ENCODE measurements at places on chromosomes 6 and 20.
A peak's percentile ranks its signal among the peaks of the same experiment; 100 is the strongest.

GRCh38 chr6:73586416-73586974, 65.7 kb upstream of the EEF1A1 start:
- no peak for DNase-seq

GRCh38 chr20:59726281-59726595, 121.9 kb downstream of the PHACTR3 start:
- no peak for DNase-seq

GRCh38 chr6:139824864-139825263, 450.4 kb upstream of the CITED2 start:
- no peak for DNase-seq

DNA sequence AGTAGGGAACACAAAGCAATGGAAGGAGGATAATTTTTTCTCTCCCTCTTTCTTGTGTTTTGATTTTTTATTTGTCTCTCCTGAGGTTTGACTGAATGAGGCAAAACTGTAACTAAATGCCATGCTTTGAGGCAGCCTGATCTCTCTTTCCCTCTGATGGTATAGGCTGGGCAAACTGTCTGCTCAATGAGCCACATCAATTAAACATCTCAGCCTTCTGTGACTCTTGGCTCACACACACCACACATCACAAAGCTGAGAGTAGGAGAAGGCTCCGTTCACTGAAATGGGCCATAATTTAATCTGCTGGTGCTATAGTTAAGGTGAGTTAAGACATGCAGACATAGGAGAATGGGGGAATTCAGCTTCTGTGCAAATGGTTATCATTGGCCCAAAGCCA, 28.1 kb upstream of the SCGN start:
- no peak for DNase-seq

DNA sequence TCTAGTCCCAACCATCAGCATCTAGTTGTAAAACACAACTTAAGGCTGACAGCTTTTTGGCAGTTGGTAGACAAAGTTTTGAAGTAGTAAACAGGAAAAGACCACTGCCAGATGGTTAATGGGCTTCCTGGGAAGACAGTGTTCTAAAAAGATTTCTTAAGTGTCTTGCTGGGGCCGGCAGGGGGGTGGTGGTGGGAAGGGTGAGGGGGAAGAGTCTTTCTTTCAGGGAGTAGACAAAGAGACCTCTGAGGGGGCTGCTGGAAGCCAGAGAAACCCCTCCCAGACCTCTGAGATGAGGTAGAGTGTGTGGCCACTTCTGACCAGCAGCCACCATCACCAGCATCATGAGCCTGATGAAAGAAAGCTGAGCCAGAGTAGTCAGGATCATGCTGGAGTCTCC, 784.9 kb downstream of the TENT5A start:
- no peak for DNase-seq

- no peak for DNase-seq
Observed at GRCh38 chr6:43963203-43963602, 164.0 kb downstream of the MRPL14 start.

DNA sequence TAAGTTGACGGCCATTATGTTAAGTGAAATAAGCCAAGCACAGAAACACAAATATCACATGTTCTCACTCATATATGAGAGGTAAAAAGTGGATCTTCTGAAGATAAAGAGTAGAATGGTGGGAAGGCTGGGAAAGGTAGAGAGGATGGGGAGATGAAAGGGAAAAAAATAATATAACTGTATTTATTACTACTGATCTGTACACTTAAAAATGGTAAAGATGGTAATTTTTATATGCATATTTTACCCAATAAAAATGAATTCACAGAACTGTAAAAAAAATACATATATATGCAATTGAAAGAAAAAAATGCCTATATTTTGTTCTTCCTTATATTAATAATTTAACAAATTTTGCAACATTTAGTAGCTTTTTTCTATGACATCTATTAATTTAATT, 694.4 kb upstream of the MARCKS start:
- DNase-seq, result no peak

DNA sequence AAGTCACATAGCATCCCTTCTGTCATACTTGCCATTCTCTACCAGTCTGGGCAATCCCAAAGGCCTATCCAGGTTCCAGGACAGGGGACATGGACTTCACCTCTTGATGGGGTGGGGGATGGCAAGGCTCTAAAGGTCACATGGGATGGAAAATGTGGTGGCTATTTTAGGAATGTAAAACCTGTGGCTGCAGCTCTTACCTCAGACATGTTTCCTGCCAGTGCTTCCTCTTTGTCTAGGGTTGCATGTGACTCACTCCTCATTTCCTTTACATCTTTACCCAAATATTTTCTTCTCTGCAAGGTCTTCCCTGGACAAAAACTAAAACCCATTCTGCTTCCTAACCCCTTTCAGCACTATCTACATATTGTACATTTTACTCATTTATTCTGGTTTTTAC, 135.7 kb downstream of the BTBD3 start:
- DNase-seq, result no peak

DNA sequence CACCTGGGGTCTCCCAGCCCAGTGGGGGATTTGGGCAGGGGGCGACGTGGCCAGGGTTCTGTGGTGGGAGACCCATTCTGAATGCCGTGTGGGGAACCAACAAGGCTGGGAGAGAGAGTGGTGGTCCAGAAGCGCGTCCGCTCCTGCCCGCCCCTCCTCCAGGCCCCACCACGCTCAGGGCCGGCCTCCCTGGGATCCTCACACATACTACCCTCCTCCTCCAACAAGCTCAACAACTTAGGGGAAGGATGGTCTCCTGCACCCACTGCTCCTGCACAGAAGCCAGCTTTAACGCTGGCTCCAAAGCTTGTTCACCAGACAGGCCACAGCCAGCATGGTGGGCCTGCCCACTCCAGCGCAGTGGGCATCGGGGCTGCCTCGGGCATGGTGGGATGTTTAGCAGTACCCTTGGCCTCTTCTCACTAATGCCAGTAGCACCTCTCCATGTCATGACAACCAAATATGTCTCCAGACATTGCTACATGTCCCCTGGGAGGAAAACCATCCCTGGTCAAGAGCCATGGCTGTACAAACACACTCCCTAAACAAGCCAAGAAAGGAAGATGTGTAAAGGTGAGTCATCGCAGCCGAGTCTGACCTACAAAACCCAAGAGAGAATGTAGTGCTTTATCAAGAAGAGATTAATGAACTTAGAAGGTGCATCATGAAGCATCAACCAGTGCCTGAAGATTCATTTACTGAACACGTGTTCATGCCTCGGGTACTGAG, 75.7 kb downstream of the BMP7 start:
- no peak for DNase-seq

- no peak for DNase-seq
Observed at GRCh38 chr6:115945306-115945705, 115.4 kb downstream of the FRK start.

DNA sequence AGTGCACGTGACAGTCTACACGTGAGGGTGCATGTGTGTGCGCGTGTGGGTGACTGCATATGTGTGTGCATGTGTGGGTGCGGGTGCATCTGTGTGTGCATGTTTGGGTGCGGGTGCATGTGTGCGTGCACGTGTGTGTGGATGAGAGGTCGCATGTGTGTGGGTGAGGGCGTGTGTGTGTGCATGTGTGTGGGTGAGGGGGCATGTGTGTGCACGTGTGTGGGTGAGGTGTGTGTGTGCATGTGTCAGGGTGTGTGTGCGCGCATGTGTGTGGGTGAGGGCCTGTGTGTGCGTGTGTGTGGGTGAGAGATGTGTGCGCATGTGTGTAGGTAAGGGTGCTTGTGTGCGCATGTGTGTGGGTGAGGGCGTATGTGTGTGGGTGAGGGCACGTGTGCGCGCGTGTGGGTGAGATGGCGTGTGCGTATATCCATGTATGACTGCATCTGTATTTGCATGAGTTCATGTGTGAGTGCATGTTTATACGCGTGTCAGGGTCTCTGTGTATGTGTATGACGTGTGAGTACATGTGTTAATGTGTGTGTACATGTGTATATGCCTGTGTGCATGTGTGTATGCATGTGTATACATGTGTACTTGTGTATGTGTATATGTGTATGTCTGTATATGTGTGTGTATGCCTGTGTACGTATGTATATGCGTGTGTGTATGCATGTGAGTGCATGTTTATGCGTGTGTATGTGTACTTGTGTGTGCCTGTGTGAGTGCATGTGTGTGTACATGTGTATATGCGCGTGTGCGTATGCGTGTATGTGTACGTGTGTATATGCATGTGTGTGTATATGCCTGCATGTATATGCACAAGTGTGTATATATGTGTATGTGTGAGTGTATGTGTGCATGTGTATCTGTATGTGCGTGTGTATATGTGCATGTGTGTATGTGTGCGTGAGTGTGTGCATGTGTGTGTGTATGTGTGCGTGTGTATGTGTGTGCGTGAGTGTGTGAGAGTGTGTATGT, 4.1 kb upstream of the LIME1 start:
- no peak for DNase-seq

DNA sequence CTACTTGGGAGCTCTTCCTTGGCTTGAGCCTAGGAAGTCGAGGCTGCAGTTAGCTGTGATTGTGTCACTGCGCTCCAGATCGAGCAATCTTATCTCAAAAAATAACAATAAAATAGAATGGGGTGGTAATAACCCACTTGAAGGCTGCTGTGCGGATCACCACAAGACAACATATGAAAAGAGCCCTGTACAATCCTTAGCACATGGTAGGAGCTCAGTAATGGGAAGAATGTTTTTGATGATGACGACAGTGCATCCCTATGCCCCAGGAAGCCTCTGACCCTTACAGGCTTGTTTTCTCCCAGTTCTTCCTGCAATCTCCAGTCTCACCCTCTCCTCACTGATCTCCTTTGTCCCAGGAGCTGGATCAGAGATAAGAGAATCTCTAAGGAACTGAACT, 15.5 kb downstream of the SCUBE3 start:
- no peak for DNase-seq

- no peak for DNase-seq
Observed at GRCh38 chr20:13419477-13419876, 198.4 kb downstream of the ISM1 start.

DNA sequence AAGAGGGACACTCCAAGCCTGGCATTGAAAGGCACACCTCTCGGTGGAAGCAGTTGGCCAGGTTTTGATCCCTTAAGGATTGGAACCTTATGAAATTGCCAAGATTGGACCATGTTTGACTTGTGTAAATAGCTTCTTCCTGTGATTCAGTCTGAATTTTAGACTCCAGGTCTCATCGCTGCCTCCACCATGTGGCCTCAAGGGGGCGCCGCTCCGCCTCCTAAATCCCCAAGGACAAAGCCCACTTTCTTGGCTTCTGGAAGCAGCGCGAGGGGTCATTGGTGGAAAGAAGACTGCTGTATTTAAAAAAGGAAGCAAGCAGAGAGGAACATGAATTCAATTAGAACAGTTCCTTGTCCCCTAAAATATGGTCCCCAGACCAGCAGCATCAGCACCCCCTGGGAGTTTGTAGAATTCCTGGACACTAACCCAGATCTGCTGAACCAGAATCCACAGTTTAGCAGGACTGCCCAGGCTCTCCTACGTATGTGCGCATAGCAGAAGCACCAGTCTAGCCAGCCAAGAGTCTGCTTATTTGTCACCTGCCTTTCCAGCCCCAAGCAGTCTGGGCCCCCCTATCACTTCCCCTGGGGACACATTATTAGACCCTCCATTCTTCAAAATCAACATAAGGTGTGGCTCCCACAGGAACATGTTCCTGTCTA, 108.5 kb downstream of the LY86 start:
- peak; percentile 33 for DNase-seq

DNA sequence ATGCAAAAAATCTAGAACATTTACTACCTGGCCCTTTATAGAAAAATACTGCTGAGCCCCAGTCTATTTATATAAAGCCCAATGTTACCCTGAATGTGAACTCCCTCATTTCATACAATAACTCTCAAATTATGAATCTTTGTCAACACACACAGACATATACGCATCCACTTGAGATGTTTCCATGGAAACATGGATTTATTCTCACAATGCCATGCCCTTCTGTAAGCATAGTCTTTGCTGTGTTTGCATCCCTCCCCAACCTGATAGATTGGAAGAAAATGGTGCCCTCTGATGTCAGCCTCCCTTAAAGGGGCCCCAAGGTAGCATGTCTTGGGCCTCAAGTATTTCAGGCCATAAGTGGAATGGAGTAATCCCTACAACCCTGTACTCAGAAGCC, 573.1 kb downstream of the KIF16B start:
- no peak for DNase-seq

DNA sequence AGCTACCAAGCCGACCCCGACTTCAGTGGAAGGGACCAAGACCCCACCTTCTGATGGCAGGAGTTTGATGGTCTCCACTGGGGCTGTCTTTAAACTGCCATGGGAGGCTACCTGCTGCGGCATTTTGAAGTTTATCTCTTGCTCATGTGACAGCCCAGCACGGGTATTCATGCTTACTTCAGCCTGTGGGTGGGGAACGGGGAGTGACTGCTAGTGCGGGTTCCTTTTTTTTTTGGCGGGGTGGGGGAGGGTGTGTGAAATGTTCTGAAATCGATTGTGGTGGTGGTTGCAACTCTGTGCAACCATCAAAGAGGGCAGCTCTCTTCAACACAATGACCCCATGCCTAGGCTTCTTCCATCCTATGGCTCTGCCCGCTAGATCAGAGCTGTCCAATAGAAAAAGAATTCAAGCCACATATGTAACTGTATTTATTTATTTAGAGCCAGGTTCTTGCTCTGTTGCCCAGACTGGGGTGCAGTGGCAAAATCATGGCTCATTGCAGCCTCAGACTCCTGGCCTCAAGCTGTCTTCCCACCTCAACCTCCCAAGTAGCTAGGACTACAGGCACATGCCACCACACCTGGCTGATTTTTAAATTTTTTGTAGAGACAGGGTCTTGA, 53.7 kb downstream of the PPP1R16B start:
- DNase-seq, result no peak

DNA sequence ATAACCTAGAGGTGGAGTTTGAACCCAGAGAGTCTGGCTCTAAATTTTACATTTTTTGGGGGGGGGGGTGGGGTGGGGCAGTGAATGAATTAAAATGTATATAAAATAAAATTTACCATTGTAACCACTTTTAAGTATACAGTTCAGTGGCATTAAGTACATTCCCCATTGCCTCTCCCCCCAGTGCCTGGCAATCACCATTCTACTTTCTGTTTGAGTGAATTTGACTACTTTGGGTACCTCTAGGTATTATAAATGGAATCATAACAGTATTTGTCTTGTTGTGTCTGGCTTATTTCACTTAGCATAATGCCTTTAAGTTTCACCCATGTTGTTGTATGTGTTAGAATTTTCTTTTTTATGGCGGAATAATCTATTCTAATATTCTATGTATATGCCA, 2.7 kb downstream of the FAM110A start:
- peak; percentile 45 for DNase-seq

- peak; percentile 73 for DNase-seq
Observed at GRCh38 chr6:50816115-50816675, 2.5 kb upstream of the TFAP2B start.
